Astrocyte of the hippocampus (primary cell): ENCODE measurements at places on chromosomes 2 and 18.

GRCh38 chr2:100184055-100184737 is 41.8 kb upstream of the AFF3 start:
- DNase-seq = no peak

DNA sequence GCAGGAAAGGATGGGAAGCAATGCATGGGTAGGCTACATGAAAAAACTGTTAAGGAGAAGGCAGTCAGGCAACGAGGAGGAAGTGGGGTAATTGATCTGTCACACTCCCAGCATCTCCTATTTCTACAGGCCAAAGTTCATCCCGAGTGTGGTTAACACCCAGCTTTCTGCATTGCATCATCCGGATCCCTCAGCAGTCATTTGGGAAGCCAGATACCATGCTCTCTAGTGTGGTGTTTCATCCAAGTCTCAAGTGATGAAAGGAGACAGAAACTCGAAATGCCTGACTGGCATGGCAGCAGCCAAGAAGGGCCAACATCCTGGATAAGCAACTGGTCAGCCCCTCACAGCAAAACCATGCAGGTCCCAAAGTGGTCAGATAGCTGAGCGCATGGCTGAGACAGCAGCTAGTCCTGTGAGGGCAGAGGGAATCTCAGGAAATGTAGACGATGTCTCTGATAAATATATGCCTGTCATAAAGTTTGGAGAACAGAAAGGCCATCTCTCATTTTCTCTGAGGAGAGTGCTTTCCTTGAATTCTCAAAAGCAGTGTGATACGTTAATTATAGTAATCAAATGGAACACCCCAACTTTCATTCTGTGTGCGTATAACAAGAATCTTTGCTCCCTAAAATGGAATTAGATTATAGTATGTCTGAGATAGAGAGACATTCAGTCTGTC is 24.8 kb upstream of the HNRNPA3 start:
- no peak for DNase-seq

GRCh38 chr2:60247471-60247870 is 306.0 kb downstream of the BCL11A start:
- no peak for DNase-seq

DNA sequence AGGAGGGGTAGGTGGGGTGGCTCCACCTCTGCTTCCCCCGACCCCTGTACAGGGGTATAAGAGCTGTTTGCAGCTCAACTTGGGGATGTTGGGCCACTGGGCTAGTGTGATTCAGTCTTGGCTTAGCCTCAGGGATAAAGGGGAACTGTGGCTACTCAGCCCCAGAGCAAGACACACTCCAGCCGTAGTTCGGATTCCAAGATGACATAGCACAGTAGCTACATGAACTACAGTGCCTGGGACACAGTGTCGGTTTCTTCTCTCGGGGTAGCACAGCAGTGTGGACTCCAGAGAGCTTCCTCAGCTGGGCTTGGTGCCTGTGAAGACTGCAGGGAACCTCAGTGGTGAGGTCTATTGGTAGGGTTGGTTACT is 21.1 kb downstream of the CARF start:
- DNase-seq = no peak

DNA sequence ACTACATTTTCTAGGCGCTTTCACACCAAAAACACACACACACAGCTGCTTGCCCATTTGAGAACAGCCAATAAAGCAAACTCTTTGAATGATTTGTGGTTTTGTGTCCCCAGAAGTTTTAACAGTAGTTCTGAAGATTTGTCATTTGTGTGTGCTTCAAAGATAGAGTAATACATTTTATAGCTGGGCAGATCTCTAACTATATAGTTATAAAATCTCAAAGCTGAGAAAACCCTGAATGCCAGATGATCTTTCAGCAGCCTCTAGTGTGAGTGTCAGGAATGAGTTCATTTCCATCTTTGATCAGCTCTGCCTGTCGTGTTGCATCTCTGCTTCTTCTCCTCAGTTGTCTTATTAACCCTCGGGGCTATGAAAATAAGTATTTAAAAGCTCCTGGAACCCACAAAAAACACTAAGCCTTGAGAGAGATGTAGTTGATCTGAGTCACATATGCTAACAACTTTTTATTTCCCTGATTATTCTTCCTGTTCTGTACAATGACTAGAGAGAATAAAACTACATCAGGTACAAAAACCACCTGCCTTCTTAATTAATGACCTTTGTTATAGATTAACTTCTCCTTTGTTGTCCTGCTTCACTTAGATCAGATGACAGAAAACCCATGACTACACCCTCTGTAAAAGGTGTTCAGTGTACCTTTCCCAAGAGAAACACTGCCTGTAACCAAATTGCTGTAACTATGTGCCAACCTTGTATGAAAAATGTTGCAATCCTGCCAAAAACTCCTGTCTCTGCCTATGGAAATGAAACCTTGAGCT is 30.0 kb upstream of the SLC3A1 start:
- DNase-seq = peak; percentile 12

- DNase-seq = peak; percentile 35
These were observed 1.5 kb upstream of the BCL2L11 start for GRCh38 chr2:111118981-111119821.

- no peak for DNase-seq
These were observed 56.1 kb upstream of the C2orf15 start for GRCh38 chr2:99085421-99085820.

GRCh38 chr2:238650536-238650935 is 197.3 kb upstream of the TWIST2 start:
- no peak for DNase-seq

DNA sequence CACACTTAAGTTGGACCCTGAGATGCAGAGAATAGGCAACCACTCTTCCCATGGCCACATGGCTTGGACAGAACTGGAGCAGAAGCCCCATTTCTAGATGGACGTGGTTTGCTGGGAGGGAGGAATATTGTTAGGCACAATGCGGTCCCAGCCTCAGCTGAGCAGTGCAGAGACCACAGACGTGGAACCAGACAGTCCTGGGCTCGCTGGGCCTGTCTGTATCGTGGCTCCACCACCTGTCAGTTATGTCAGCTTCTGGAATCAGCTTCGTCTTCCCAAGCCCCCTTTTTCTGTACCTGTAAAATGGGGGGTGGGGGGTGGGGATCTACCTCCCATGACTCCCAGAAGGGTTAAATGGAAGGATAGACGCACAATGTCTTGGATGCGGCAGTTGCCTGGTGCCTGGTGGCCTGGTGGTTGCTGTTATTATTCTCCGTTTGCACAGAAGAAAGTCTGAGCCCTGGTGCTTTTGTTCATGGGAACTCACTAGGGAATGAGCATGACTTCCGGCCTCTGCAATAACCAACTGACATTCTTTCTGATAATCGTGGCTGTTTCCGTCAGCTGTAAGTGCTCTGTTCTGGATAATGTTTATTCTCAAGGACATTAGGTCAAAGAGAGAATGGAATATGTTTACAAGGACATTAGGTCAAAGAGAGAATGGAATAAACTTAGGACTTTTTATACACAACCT is 31.4 kb downstream of the COLEC11 start:
- DNase-seq = no peak

GRCh38 chr18:41642756-41643155 is 312.3 kb upstream of the PIK3C3 start:
- DNase-seq = no peak

DNA sequence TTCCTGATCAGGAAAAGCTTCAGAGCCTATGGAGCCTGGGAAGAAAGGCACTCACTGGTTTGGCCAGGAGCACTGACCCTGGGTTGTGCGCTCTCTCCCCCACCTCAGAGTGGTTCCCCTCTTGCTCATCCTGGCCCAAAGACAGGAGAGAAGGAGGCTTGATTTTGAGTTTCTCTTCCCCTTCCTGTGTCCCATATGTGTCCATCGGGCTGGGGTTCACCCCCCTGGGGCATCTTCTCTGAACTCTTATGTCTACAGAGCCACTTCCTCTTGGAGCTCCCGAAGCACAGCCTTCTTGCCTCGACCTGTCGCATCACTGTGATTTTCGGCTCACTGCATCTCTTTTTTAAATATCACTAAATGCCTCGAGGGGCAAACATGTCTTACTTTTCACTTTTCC is 692.3 kb downstream of the RNF144A start:
- no peak for DNase-seq

- no peak for DNase-seq
These were observed 170.6 kb downstream of the CERS6 start for GRCh38 chr2:168626647-168627046.

DNA sequence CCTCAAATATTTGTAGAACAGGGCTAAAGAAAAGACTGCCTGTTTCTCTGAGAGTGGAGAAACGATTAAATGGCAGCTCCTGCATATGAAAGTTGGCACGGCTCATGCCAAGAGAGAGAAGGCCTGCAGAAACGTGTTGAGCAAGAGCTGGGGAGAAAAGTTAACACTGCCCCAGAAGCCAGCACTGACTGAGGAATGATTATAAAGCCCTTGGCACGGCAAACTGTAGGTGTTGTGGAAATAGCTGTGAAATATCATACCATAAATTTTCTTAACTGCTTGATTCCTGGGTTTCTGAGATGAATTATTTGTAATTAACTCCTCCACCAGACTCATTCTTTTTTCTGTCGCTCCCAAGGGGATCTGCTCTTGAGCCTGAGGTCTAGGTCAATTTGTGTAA is 4.3 kb downstream of the FRZB start:
- DNase-seq = no peak

DNA sequence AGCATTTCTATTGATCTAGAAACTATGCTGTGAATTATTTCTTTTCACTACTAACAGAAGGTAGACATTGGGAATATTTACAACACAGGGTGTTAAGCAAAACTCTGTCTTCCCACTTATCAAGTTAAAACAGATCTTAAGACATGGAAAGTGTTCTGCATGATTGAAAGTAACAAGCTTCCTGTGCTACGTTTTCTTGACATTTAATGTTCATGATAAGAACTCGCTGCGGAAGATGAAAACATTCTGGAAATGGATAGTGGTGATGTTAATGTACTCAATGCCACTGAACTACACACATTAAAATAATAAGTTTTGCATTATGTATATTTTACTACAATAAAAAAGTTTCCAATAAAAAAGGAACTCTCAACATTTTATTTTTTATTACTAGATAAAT is 74.4 kb upstream of the SCN7A start:
- DNase-seq = no peak

DNA sequence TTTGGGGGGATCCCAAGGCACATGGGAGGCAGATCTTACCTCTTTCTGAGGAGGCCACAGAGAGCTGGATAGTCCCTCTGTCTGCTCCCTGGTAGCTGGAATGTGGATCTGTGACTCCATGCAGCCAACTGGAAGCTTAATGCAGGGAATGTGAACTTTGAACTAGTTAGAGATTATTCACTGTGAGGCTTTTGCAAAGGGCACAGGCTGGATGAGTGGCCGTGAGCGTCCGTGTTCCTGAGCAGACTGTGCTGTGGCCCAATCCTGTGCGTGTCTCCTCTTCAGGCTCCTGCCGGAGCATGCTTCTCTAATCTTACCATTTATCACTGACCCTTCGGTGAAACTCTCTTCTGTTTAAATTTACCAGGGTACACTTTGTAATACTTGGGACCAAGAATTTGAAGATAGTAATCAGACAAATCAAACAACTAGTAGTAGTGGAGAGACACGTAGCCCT is 187.6 kb downstream of the PTPRM start:
- no peak for DNase-seq

DNA sequence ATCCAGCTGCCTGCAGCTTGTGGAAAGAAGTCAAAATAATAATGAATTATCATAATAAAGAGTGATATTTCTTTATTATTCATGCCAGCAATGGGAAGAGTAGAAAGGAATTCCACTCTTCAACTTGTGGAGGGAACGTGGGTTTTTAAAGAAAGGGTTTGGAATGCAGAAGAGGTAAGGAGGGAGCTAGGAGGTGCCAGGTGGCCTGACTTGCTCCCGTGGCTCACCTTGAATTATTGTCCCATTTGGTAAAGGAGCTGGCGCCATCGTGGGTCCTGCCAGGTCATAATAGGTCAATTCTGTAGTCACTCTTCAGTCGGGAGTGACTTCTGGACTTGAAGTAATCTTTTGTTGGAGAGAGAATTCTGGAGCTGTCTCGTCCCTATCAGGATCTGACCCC is 95.2 kb upstream of the BARD1 start:
- no peak for DNase-seq

DNA sequence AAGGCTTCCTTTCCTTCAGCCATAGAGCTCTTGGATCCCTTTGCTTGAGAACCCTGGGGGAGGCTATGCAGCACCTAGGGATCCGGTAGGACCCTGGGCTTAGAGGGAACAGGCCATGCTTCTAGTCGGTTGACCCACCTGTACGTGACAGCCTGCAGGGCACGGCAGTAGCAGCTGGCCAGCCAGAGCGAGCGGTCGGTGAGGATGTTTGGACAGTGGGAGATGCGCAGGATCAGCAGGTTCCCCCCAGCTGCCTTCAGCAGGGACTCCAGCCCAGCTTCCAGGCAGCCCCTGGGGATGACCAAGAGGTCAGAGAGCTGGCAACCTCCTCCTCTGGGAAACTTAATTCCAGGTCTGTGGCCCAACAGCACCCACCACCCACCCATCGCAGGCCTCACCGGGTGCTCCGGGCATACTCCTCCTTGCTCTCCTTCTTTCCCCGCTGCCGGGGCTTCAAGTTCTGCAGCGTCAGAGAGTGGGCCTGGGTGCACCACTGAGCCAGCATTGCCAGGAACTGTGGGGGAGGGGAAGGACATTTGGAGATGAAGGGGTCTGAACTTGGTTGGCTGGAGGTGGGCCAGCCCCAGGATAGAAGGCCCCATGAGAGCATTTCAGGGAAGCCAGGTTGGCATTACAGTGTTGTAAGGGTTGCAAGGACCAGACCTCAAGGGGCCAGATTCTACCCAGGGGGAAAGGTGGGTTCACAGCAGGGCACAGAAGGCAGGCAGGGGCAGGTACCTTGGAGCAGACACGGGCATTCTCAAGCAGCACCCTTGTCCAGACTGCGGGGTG is 20.5 kb downstream of the FBXO41 start:
- no peak for DNase-seq

DNA sequence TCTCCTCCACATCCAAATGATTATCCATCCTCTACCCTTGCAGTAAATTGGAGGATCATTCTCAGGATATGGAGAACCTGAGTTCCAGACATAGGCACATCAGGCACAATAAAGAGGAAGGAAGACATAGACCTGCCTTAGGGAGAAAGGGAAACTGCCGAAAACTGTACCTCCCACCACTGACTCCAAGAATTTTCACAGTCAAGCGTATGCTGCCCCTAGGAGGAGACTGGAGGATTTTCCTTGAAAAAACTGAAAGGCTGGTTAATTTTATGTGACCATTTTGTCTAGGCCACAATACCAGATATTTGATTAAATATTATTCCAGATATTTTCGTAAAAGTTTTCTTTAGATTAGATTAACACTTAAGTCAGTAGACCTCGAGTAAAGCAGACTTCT is 638.5 kb upstream of the PKDCC start:
- DNase-seq = no peak

DNA sequence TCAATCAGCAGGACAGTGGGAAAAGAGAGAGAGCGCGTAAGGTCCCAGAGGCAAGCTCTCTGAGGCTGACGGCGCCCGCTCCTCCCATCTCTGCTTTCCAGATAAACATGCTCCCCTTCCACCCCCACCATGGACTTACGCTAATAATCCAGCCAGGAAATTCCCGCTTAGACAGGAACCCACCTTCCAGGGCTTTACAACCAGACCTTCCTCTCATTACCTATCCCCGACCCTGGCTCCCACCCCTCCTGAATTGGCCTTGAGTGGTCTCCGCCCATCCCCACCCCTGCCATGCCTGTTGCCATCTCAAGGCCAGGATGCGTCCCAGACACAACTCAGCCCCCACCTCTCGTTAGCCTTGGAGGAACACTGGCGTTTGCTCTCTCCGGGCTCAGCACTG is 131.1 kb downstream of the SMAD2 start:
- DNase-seq = no peak

GRCh38 chr18:3690764-3691066 is 240.7 kb downstream of the TGIF1 start:
- DNase-seq = no peak
